ENCODE measurements at places on chromosomes 11 and 22.

- no peak for DNase-seq
These were observed 12.5 kb upstream of the CARD18 start for GRCh38 chr11:105152021-105152512.

DNA sequence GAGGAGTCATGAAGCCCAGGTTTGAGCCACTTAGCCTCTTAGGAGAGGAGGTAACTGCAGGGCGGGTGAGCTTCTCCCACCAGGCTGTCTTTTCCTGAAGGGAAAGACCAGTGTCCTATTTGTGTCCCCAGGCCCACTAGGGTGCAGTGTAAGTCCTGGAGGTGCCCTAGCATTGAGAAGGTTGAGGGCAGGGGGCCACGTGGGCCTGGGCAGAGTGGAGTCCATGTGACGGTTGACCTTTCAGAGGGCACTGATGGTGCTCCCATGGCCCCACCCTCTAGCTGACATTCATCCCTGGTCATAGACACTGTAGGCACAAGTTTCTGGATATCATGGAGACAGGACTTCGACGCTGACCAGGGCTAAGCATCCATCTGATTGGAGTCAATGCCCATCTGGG, 44.1 kb upstream of the TP53I11 start:
- DNase-seq: no peak

DNA sequence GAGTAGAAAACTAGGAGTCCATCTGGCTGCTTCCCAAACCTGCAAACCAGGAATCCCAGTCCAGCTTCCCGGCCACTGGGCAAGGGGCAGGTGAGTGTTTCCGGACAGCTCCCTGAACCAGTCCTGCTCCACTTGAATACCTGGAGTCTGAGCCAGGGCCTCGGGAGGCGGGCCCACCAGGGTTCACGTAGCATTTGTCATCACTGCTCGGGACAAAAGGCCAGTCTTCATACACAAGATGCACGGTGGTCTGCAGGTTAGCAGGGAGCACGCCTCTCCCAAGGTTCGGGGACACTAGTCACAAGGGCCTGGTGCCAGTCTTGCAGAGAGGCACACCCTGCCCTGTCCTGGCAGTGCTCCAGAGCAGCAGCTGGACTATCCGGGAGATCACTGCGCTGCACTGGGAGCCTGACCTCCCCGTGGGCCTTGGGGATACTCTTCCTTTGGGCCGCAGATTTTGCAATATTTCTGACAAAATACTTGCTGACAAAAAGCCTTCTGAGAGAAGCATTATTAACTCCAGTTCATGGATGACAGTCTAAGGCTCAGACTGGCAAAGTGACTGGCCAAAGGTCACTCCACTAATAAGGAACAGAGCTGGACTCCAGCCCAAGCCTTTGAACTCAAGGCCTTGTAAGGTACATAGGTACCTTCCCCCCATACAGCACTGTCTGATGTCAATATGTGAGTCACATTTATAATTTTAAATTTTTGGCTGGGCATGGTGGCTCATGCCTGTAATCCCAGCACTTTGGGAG, 25.1 kb downstream of the CD6 start:
- no peak for DNase-seq

- no peak for DNase-seq
These were observed 4.2 kb upstream of the ME3 start for GRCh38 chr11:86676533-86677154.

DNA sequence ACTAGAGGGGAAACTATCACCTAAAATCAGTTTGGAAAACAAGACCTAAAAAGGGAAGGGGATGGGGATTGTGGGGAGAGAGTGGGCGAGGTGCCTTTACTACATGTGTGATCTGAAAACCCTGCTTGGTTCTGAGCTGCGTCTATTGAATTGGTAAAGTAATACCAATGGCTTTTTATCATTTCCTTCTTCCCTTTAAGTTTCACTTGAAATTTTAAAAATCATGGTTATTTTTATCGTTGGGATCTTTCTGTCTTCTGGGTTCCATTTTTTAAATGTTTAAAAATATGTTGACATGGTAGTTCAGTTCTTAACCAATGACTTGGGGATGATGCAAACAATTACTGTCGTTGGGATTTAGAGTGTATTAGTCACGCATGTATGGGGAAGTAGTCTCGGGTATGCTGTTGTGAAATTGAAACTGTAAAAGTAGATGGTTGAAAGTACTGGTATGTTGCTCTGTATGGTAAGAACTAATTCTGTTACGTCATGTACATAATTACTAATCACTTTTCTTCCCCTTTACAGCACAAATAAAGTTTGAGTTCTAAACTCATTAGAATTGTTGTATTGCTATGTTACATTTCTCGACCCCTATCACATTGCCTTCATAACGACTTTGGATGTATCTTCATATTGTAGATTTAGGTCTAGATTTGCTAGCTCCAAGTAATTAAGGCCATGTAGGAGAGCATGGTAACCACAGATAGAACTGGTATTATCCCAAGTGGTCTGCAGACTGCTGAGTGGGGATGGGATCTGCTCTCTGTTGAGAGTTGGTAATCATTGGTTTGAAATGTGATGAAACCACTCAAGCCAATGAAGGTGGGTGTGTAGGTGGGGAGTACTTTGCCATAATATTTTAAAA, 3.6 kb downstream of the NEAT1 start:
- peak; percentile 81 for DNase-seq

DNA sequence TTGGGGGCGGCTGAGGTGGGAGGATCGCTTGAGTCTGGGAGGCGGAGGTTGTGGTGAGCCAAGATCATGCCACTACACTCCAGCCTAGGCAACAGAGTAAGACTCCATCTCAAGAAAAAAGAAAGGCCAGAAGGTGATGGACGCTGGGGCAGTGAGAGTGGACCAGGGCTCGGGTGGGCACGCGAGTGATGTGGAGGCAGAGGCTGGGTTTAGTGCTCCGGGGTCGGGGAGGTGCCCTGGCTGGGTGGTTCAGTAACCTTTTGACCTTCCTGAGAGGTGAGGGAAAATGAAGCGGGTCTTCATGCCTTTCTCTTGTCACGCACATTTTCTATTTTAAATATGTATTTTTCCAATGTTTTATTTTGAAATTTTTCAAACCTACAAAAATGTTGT, 45.1 kb downstream of the ST14 start:
- no peak for DNase-seq

DNA sequence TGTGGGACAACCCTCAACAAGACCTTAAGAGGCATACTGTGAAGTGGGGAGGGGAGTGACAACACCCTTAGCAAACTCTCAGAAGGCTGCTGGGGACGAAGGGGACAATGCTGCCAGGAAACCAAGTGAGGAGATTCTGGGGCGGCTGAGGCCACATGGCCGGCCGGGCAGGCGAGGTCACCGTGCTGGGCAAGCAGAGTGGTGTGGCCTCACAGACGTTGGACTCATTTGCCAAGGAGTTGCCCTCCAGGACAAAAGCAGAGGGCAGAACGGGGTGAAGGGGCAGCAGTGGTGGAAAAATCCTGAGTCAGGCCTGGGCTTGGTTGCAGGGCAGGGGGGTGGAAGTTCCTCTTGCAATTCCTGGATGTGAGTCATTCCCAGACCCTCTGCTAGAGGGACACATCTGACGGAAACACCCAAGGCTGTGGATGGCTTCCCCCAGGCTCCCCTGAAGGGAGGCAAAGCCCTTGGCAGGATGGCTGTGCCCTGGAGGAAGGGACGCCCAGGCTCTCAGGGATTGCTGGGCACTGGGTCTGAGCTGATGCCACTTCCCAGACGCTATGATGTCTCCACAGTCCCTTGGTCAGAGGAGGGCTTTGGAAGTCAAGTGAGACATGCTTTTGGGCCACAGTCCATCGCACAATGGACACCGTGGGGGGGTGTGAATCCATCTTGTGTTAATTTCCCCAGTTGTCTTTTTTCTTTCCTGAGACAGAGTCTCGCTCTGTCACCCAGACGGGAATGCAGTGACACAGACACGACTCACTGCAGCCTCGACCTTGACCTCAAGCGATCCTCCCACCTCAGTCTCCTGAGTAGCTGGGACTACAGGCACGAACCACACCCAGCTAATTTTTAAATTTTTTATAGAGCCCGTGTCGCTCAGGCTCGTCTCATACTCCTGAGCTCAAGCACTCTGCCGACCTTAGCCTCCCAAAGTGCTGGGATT, 16.2 kb upstream of the SHANK3 start:
- no peak for DNase-seq

- DNase-seq: no peak
These were observed 128.8 kb downstream of the MED15 start for GRCh38 chr22:20636075-20636812.

- no peak for DNase-seq
These were observed 986 bp upstream of the MUC5B start for GRCh38 chr11:1221848-1222311.

GRCh38 chr11:37105427-37105826, 507.4 kb upstream of the RAG2 start:
- DNase-seq: no peak

- no peak for DNase-seq
These were observed 793.3 kb downstream of the CNTN5 start for GRCh38 chr11:99814021-99814420.

DNA sequence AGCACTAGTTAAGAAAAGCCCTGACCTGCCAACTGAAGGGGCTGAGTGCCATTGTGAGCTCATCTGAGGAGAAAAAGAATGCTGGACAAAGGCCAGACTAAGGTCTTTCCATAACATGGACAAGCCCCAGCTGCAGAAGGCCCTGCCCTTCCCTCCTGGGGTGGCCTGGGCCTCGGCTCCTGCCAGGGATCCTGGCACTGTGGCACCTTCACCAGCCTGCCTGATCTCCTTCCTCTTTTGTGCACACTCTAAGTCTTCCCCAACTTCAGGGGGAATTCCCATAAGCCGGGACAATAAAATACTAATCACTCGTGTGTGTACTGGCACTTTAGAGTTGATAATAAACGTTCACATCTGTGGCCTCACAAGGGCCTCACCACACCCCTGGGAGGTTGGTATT, 9.9 kb downstream of the TMPRSS13 start:
- no peak for DNase-seq

DNA sequence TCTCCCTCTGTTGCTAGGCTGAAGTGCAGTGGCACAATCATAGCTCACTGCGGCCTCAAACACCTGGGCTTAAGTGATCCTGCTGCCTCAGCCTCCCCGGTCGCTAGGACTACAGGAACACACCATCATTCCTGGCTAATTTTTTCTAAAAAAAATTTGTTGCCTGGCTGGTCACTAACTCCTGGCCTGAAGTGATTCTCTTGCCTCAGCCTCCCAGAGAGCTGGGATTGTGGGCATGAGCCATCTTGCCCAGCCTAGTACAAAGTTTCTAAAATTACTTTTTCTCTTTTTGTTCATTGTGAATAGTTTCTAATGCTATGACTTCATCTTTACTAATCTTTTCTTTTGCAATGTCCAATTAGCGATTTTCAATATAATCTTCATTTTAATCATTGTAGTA, 12.5 kb downstream of the RBM7 start:
- no peak for DNase-seq

DNA sequence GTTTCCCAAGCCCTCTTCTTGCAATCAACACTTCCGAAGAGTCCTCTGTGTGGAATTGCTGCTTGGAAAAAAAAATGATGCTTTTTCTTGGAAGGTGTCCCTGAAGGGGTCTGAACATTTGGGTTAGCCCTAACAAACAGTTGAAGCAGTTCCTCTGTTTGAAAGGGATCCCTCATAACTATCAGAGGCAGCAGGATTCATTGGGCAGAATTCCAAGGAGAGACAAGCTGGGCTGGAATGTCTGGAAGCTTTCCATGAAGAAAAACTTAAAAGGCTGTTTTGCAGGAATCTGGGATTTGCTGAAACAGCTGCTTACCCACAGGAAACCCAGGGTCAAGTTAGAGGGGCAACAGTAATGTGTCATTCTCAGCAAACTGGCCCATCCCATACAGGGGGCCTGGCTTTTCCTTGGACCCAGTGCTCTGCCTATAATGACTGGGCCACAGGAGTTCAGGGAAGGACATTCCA, 3.1 kb downstream of the CSNK2A3 start:
- no peak for DNase-seq

GRCh38 chr11:8871962-8872361, 39.0 kb upstream of the AKIP1 start:
- DNase-seq: no peak

DNA sequence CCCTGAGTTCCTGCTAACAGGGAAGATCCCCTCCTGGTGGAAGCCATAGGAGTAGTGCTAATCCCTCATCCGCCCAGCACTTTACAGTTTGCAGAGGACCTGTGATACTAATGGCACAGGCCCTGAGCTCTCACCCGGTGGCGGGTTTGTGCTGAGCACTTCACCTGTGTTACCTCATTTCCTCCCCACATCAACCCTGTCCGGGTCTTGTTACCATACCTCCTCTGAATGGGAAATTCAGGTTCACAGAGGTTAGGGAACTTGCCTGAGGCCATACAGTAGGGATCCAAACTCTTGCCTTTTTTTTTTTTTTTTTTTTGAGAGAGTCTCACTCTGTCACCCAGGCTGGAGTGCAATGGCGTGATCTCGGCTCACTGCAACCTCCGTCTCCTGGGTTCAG, 25.2 kb downstream of the CAPN1 start:
- DNase-seq: no peak

DNA sequence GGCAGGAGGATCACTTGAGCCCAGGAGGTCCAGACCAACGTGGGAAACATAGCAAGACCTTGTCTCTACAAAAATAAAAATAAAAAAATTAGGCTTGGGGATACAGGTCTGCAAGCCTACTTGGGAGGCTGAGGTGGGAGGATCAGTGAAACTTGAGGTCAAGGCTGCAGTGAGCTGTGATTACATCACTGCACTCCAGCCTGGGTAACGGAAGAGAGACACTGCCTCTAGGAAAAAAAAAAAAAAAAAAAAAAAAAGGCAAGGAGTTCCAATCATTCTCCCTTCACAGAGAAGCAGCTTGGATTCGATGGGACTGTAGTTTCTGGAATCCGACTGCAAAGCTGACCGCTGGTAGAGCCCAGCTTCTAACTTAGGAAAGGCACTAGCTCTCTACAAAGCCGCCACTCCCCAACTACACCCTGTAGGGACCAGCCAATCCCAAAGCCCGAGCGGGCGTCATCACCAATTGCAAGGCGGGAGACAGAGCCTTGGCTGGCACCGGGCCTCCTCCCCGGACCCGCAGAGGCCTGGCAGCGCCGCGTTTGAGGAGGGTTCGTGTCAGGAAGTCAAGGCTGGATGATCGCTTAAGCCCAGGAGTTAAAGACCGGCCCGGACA, 716 bp upstream of the DDB2 start:
- peak; percentile 86 for DNase-seq

- DNase-seq: no peak
These were observed 20.2 kb downstream of the STARD10 start for GRCh38 chr11:72773696-72774095.

DNA sequence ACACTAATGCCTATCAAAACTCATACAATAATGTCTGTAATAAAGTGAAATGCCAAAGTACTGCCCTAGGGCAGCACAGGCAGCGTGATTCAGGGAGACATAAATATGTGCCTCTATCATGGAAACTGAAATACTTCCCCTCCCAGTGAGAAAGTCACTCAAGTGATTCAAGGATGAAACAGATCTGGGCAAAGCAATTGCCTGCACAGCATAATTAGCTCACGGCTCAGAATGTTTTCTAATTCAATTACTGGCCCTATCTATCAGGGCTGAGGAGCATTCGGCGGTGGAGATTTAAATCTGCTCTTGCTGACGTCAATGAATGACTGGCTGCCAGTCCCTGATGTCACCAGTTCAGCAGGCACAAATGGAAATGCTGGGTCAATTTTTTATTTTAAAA, 27.7 kb upstream of the PPP2R1B start:
- no peak for DNase-seq

All from CD4-positive, alpha-beta T cell treated with Interleukin-12 subunit alpha and Interleukin-12 subunit beta, for 1 hour (primary cell).